ENCODE measurements at places on chromosomes 3 and 15.

DNA sequence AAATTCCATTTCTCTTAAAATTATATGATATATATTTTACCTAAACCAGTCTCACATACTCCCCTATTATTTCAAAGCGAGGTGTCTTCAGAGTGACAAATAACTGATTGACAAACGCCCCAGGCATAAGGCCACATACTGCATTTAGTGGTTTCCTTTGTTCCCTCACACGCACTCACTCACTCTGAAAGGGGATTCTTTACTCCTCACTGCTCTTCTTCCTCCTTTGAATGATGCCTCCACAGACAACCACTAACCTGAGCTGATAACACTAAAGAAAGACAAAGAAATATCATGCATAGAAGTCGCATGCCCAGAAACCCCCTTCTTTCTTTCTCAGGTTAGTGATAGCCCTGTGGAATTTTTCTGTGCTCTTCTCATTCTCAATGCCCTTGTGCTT is 24.1 kb upstream of the BBX start:
- DNase-seq: no peak

DNA sequence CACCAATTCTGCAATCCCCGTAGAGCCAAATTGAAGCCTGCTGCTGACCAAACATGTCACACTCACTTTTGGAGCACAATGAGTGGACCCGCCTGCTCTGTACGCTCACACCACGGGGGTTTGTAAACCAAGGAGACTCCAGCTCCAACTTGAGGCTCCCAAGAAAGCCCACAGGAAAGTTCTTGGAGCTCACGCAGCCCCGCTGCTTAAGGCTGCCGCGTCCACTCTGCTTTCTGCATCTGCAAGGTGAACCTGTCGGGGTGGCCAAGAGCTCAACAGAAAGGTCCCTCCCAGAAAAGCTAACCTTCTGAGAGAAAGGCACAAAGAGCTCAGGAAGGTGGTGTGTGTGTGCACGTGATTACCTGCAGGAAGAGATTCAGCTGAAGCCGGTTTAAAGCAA is 94.9 kb downstream of the PCSK6 start:
- DNase-seq: no peak

DNA sequence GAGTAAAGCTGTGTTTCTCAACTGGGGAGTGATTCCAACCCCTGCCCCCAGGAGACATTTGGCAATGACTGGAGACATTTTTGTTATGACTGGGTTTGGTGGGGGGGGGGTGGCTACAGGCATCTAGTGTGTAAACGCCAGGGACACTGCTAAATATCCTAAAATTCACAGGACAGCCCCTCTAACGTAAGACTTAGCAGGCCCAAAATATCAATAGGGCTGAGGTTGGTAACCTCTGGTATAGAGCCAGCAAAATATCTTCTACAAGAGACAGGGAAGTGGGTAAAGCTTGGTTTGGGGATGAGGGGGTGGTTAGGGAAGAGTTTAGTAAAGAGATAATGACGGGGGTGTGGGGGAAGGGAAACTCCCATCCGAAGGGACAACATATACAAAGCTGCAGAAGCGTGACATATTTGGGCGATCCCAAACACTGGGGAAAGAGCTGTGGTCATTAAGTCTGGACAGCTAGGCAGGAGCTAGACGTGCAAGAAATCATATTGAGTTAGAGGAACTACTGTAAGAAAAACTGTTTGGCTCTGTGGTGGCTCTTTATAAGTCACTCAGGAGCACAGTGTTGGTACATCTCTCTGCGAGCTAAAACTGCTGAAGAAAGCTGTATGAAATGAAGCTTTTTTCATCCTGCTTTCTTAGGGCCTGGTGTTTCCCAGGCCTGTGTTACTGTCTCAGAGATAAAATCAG is 697 bp upstream of the TRIM69 start:
- DNase-seq: no peak

DNA sequence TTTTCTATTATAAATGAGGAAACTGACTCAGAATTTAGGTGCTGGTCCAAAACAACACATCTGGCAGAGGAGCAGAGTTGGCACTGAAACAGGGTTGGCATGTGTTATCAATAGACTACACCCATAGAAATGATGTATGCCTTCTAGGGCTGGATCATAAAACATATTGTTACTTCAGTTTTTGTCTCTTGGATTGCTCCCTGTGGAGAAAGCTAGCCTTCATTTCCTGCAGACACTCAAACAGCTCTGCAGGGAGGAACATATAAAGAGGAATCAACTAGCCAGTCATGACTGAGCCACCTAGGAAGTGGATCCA is 507 bp upstream of the MRPL3 start:
- DNase-seq: peak; percentile 22

GRCh38 chr3:187265461-187265955 is 26.0 kb downstream of the MASP1 start:
- no peak for DNase-seq

GRCh38 chr3:40162616-40163015 is 146.9 kb upstream of the EIF1B start:
- DNase-seq: no peak

GRCh38 chr15:70054884-70055387 is 42.8 kb downstream of the TLE3 start:
- DNase-seq: no peak

- no peak for DNase-seq
Measured at GRCh38 chr3:21729331-21729730, 21.7 kb downstream of the ZNF385D start.

- DNase-seq: no peak
Measured at GRCh38 chr15:51224428-51224827, 114.0 kb downstream of the CYP19A1 start.

- no peak for DNase-seq
Measured at GRCh38 chr3:133871368-133872090, 24.2 kb downstream of the RAB6B start.

GRCh38 chr3:151439652-151440125 is 21.2 kb downstream of the IGSF10 start:
- DNase-seq: peak; percentile 69

DNA sequence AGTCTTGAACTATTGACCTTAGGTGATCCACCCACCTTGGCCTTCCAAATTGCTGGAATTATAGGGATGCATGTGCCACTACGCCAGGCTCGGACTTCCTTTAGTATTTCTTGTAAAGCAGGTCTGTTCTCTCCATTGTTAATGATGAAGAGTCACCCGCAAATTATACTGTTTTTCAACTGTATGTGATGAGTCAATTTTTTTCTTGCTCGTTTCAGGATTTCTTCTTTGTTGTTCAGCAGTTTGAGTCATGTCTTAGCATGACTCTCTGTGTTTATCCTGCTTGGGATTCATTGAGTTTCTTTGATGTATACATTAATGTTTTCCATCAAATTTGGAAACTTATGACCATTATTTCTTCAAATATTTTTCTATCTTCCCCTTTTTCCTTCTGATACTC is 28.9 kb downstream of the GRAMD1C start:
- peak; percentile 78 for DNase-seq

DNA sequence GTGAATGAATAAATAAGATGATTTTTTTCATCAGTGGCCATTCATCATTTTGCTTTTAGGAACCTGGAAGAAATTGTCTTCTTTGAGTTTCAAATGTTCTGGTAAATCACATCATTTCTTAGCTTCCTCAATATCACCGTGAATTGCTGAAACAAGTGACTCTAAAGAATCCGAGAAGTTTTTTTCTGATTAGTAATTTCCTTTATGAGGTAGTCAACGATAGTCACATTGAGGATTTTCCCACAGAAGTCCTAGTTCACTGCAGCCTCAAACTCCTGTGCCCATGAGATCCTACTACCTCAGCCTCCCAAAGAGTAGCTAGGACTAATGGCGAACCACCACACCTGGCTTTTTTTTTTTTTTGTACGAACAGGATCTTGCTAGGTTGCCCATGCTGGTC is 3.6 kb upstream of the TMPRSS7 start:
- DNase-seq: no peak

DNA sequence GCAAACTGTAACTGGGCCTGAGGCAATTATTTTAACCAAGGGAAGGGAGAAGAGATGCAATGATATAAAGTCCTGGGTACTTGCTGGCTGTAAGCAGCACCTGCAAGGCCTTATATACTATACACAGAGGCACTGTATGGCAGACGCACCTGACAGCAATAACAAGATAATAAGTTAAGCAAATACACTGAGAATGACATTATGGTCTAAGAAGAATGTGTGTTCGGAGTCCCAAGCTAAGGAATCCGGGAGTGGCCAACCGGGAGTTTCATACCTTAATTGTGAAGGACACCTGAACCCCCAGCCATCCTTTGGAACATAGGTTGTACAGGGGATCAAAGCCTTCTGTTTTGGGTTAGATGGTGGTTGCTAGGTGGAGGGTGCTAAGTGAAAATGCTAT is 13.7 kb downstream of the FAM240A start:
- DNase-seq: no peak

GRCh38 chr3:114221165-114221880 is 16.1 kb downstream of the ZNF80 start:
- DNase-seq: no peak

DNA sequence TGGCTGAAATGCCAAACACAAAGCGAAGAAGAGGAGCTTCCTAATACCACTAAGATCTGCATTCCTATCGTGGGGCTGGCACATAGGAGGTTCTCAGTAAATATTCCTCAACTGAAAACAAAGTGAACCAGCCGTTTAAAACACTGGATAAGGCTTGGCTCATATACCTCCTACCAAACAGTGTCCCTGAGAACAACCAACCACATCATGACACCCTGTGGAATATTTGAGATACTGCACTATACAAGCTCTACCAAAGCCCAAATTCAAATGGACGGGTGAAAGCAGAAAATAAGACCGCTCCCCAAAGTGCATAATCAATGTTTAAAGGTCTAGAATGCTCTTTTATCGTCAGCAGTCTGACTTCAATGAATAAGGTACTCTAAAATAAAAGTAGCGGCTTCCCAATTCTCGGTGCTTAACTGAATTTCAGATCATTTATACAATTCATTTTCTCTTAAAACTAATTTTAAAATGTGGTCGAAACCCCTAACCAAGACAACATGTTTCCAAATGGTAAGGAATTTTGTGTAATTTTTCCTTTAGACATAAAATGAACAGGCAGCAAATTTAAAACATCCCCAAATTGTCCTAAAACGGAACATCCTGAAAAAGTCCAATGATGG is 425.8 kb downstream of the ERC2 start:
- peak; percentile 50 for DNase-seq

DNA sequence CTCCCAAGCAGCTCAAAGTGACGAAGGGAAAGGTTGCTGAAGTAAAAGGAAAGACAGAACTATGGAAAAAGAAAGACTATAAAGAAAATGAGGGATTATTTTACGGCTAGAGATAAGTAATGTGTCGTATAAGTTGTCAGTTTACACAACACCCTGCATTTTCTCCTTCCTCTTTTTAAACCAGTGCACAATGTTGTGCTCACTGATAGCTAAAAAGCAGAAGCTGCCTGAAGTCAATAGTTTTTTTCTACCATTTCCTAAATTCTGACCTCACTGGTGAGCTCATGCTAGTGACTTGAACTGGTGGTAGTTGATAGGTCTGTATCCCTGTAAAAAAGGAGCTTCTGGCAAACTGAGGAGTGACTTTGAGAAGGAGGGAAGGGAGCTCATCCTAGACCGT is 368.6 kb upstream of the GBE1 start:
- DNase-seq: no peak

GRCh38 chr3:87805670-87806069 is 253.1 kb downstream of the CGGBP1 start:
- no peak for DNase-seq

- no peak for DNase-seq
Measured at GRCh38 chr3:111284503-111285183, 213.0 kb downstream of the NECTIN3 start.

DNA sequence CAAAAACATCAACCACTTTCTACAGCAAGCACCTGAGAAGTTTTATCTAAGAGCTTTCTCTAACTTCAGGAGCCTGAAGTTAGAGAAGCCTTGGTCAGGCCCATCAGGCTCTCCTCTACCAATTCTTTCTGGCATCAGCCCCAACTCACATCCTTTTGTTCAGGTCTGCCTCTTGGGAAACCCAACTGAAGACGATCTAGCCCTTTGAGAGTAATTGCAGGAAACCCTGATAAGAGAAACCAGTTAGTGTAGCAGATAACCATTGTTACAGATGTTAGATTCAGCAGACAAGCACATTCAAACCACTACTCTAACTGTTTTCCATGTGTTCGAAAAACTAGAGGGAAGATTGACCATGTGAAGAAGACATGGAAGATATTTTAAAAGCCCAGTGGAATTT is 27.0 kb upstream of the DYNC1LI1 start:
- no peak for DNase-seq

- no peak for DNase-seq
Measured at GRCh38 chr15:74108111-74108510, 22.3 kb upstream of the ISLR2 start.

- DNase-seq: no peak
Measured at GRCh38 chr15:78307976-78308375, 8.6 kb upstream of the SKIC8 start.

DNA sequence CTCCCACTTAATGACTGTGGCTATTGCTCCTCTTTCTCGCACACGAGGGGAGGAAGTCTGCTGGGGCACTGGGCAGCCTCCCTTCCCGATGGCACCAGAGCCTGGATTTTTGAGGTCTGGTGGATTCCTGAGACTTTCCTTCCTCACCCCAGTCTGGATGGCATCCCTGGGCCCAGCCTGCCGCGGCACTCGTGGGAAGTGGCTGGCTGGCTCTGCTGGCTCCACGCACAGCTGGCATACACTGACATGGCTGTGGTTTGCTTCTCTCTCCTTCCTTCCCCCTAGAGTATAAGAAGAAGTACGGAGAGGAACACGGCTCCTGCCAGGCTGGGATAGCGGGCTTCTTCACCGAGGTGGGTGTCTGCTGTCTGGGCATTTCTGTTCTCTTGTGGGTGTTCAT is 319.8 kb upstream of the LRRFIP2 start:
- DNase-seq: no peak

DNA sequence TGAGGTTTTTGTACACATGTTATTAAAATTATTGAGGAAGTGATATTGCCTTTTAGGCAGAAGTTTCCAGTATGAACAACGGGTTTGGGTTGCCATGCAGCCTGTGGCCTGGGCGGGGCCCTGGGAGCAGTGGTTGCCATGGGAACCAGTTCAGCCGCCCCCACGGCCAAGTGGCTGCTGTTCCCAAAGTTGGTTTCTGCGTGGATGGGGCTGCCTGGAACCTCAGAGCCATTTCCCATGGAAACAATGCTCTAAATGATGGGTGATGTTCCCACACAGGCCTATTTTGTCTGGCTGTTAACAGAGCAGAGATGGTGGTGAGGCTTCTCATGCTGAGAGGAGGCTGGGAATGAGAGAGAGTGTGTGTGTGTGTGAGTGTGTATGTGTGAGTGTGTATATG is 19.5 kb downstream of the MRAS start:
- no peak for DNase-seq

DNA sequence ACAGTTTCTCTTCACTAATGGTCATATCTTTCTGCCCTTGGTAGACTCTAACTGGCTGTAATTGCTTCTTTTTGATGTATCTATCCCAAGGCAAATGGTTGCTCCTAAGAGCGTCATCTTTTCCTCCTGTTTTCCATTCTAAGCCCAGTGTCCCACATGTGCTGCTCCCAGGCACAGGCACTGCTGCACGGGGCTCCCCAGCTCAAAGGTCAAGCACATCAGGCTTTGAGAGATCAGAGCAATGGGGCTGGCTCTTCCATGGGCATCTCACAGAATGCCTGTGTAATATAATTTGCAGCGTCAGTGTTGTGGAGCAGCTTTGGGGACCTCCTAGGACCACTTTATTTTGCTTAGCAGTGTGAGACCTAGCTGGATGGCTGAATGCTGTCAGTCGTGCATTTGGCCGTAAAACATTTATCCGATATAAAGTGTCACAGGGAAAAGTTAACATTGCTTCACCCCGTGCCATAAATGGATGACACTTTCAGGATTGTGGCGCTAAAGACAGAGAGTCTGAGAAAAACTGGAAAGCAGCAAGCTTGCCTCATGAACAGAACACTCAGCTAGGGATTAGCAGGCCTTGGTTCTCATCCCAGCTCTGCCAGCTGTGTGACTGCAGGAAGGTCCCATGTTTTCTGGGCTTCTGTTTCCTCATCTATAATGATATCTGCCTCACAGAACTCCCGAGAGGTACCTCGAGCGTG is 277.5 kb upstream of the TBL1XR1 start:
- DNase-seq: no peak
